ENCODE measurements at places on chromosomes 5 and 9.

DNA sequence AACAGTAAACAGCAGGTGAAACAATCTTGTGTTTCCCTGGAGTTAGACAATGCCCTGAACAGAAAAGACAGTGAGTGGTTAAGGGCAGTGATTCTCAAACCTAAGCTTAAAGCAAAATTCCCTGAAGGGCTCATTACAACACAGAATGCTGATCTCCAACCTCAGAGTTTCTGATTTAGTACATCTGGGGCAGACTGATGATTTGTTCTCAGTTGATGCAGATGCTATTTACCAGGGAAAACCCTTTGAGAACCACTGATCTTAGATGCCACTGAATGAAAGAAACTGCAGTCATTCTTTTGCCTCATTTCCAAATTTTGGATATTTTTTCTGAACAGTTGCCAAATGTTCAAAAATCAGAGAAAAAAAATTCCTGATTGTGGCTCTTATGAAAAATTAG, 18.7 kb upstream of the ADAM19 start:
- DNase-seq: no peak

GRCh38 chr9:6630502-6631206, 14.9 kb downstream of the GLDC start:
- no peak for DNase-seq

DNA sequence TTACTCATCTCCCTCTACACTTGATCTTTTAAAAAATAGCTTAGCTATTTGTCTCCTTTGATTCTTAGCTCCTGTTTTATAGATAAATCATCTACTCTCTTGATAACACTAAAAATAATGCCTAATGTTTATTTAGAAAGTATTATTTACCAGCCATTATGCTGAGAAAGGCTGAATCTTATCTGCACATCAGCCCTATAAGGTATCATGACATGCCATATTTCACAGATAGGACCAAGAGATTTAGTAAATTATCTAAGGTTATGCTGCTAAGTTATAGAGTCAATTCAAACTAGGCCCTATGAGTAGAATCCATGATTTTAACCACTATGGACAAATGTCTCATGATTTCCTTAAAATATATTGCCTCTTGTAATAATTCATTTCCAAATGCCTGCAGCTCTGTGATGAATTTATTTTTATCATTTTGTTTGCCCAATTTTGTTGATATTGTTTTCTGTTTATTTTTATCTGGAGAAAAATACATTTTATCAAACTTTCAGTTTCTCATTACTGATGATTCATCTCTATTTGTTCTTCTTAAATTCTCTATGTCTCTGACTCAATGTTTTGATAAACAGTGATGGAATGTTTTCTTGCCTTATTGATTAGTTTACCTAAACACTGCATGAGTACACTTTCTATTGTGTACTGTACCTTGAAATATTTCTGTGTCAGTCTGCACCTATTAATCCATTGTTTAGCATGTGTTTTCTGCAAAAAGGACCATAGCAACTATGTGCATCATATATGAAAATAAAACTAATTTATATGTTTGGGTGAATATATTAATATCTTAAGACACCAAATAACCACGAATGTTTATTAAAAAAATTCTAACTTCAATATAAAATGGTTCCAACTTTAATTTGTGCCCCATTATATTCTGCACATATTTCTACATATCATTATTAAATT, 300.8 kb downstream of the CDH9 start:
- no peak for DNase-seq

DNA sequence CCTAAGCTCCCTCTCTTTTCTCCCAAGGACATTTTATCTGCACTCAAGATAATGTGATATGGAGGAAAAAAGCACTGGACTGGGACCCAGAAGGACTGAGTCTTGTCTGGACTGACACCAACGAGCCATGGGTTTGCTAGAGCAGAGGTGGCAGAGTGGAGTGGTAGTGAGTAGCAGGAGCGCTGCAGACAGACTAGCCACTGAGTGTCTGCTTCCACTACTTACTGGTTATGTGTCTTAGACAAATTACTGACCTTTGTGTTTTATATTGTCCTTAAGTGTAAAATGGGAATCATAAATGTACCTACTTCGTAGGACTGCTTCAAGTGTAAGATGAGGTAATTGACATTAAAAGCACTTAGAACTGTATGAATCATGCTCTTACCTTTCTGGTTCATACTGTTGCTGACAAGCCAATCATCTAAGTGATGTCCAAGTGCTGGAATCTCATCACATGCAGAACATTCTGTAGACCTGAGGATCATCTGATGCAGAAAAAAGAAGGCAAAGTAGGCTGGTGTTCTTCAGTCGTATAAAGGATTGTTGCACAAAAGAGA, 12.5 kb upstream of the PRLR start:
- DNase-seq: no peak

GRCh38 chr5:159324102-159324755, 6.1 kb downstream of the IL12B start:
- no peak for DNase-seq

- no peak for DNase-seq
These were observed 63.3 kb upstream of the SLCO6A1 start for GRCh38 chr5:102561894-102562760.

- no peak for DNase-seq
These were observed 121.0 kb downstream of the ZCCHC7 start for GRCh38 chr9:37241340-37241739.

DNA sequence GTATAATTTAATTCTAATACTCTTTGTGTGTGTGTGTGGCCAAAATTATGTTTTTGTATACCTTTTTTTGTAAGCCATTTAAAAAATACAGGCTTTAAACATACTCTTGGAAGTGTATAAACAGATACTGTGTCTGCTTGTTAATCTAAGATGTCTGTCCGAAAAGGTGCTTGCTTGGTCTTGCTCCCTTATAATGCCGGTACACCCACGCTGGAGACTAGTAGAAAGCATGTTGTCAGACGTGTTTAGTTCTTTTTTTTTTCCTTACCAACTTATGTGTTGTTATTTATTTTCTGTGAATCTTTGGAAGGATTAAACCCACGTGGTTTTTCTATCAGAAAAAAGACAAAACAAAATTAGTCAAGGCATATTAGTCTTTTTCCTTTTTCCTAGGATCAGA, 9.5 kb downstream of the GAPVD1 start:
- no peak for DNase-seq

- no peak for DNase-seq
These were observed 34.1 kb downstream of the SPRY4 start for GRCh38 chr5:142290577-142291299.

DNA sequence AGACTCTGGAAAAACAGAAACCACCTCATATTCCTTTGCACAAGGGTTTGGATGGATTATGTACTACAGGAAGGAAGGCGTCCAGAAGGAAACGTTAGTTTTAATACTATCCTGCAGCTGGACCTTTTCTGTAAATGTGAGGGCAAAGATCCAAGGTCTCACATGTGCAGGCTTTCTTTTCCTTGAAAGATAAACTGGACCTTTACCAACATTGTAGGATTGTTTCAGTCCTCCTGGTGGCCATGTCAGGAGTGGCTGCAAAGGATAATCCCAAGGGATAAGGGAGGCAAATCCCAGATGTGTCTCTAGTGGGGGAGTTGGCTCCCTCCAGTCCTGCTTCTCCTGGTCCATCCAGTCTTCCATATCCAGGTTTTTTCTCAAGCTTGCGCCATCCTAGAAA, 397.5 kb downstream of the HTR1A start:
- DNase-seq: no peak

- no peak for DNase-seq
These were observed 129.4 kb downstream of the OLFM1 start for GRCh38 chr9:135216791-135217441.

DNA sequence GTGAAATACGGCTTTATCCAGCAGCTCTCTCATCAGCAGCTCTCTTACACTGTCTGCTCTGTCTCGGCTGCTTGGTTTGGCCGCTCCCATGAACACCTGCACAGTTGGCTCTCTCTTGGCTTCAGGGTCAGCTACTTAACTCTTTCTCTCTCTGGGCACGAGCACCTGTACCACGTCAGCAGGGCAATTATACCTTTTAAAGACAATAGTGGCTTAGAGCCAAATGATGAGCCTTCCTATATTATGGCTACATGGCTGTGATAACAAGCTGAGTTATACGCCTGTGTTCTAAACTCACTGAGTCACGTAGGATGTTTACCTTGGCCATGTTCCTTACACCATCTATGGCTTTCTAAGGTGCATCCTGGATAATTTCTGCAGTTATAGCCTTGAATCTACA, 69.2 kb upstream of the CTNND2 start:
- DNase-seq: no peak
